A172 (cell line): ENCODE measurements at places on chromosomes 2 and 18. TPM values are rescaled to one million over a fixed set of nuclear protein-coding genes. Genes with fewer than 3 reads are reported as not detected.

Gene HOXD12
- total RNA-seq: not detected in 2 replicates

Gene XDH
- total RNA-seq: 0.19 and 0.34 TPM in 2 replicates

Gene PID1
- 6.9 and 8.1 TPM in 2 replicates for total RNA-seq

Gene IL36G
- not detected in 2 replicates for total RNA-seq

Gene CEP68
- total RNA-seq: 6.0 and 10.0 TPM in 2 replicates

Gene CRYGD
- total RNA-seq: not detected in 2 replicates

Gene DUSP2
- total RNA-seq: 0.05 TPM in 1 of 2 replicates, not detected in the other

Gene LYG2
- total RNA-seq: not detected in 2 replicates

Gene APCDD1
- not detected in 2 replicates for total RNA-seq

Gene AGPS
- total RNA-seq: 58.7 and 67.6 TPM in 2 replicates

Gene IL1A
- 0.05 TPM in 1 of 2 replicates, not detected in the other for total RNA-seq

Gene OSR1
- total RNA-seq: 6.3 and 8.1 TPM in 2 replicates

Gene NUP35
- 31.7 and 37.2 TPM in 2 replicates for total RNA-seq

Gene DSG1
- not detected in 2 replicates for total RNA-seq

Gene FAP
- 1.9 and 2.2 TPM in 2 replicates for total RNA-seq

Gene TRIM43
- not detected in 2 replicates for total RNA-seq

Gene TMEM198
- 1.4 and 2.2 TPM in 2 replicates for total RNA-seq
